Naive thymus-derived CD8-positive, alpha-beta T cell (primary cell): ENCODE measurements at places on chromosomes 3 and 15. TPM values are rescaled to one million over a fixed set of nuclear protein-coding genes. Genes with fewer than 3 reads are reported as not detected.

Gene PARP16
- 23.7 TPM for total RNA-seq

Gene PEX5L
- total RNA-seq = not detected

Gene SLC12A1
- not detected for total RNA-seq

Gene CKMT1A
- not detected for total RNA-seq

Gene ADGRG7
- total RNA-seq = not detected

Gene GOLGA8J
- 0.60 TPM for total RNA-seq

Gene SLC51B
- total RNA-seq = not detected

Gene KY
- not detected for total RNA-seq

Gene LDHAL6B
- total RNA-seq = not detected

Gene HCLS1
- 340 TPM for total RNA-seq

Gene ECE2
- not detected for total RNA-seq

Gene NMNAT3
- 8.8 TPM for total RNA-seq

Gene TRPC1
- total RNA-seq = 5.2 TPM

Gene CTXND1
- total RNA-seq = not detected

Gene TMEM87A
- total RNA-seq = 63.7 TPM

Gene THPO
- not detected for total RNA-seq

Gene SOX14
- not detected for total RNA-seq

Gene IMPG2
- total RNA-seq = 1.1 TPM

Gene GOLGA8G
- total RNA-seq = not detected

Gene SPTBN5
- total RNA-seq = 0.96 TPM

Gene GOLGA6D
- 0.19 TPM for total RNA-seq

Gene EPM2AIP1
- total RNA-seq = 43.5 TPM

Gene WNT5A
- total RNA-seq = not detected

Gene NUTM1
- not detected for total RNA-seq

Gene EHD4
- 9.1 TPM for total RNA-seq

Gene SLC28A1
- total RNA-seq = not detected

Gene GBE1
- total RNA-seq = 9.0 TPM

Gene LRRC34
- total RNA-seq = 0.73 TPM

Gene EEFSEC
- total RNA-seq = 19.2 TPM

Gene C3orf49
- total RNA-seq = not detected

Gene VGLL3
- not detected for total RNA-seq

Gene GATA2
- not detected for total RNA-seq

Gene AMT
- total RNA-seq = 9.4 TPM

Gene SAXO2
- 3.9 TPM for total RNA-seq

Gene SH2D7
- total RNA-seq = not detected

Gene IL5RA
- not detected for total RNA-seq

Gene IL12A
- total RNA-seq = 1.0 TPM

Gene AQP9
- not detected for total RNA-seq

Gene ZNF385D
- total RNA-seq = not detected

Gene LRRIQ4
- total RNA-seq = 0.19 TPM

Gene ALG1L2
- total RNA-seq = 4.5 TPM

Gene CYP19A1
- not detected for total RNA-seq
